ENCODE measurements at places on chromosomes 13 and 19. TPM values are rescaled to one million over a fixed set of nuclear protein-coding genes. Genes with fewer than 3 reads are reported as not detected.
A peak's percentile ranks its signal among the peaks of the same experiment; 100 is the strongest.

The DNASE2 gene
- polyA plus RNA-seq = 10.8 TPM

- H3K4me1 ChIP-seq = no peaks in the 10 kb centered on the region
- H3K27me3 ChIP-seq = no peaks in the 10 kb centered on the region
- no peak for DNase-seq
- H3K4me3 ChIP-seq = no peak overlapping the region
Observed at GRCh38 chr19:53388168-53388567, 6.8 kb upstream of the ZNF765 start.

GRCh38 chr13:30157616-30157993 lies 149.7 kb downstream of the KATNAL1 start:
- no peaks in the 10 kb centered on the region for H3K4me1 ChIP-seq
- no peak overlapping the region for H3K4me3 ChIP-seq
- no peaks in the 10 kb centered on the region for H3K36me3 ChIP-seq

GRCh38 chr13:43981091-43981490 lies 101.4 kb downstream of the LACC1 start:
- no peak for DNase-seq
- no peaks in the 10 kb centered on the region for H3K36me3 ChIP-seq
- H3K4me3 ChIP-seq = no peak overlapping the region

The NPAS1 gene
- polyA plus RNA-seq = 0.44 TPM

- H3K36me3 ChIP-seq = no peaks in the 10 kb centered on the region
- no peaks in the 10 kb centered on the region for H3K4me1 ChIP-seq
- peak overlapping the region; percentile 90 for H3K4me3 ChIP-seq
- peak; percentile 56 for DNase-seq
- no peaks in the 10 kb centered on the region for H3K27me3 ChIP-seq
Observed at GRCh38 chr13:74136084-74136658, 2.0 kb upstream of the KLF12 start.

The FFAR1 gene
- polyA plus RNA-seq = not detected

- no peaks in the 10 kb centered on the region for H3K36me3 ChIP-seq
- no peak overlapping the region for H3K27ac ChIP-seq
- no peak overlapping the region for H3K4me3 ChIP-seq
- H3K4me1 ChIP-seq = no peaks in the 10 kb centered on the region
- no peaks in the 10 kb centered on the region for H3K27me3 ChIP-seq
- no peak for DNase-seq
Observed at GRCh38 chr19:35389192-35389861, 18.5 kb downstream of the GPR42 start.

GRCh38 chr13:23993680-23993985 lies 96.3 kb upstream of the C1QTNF9B start:
- DNase-seq = no peak
- H3K4me3 ChIP-seq = no peak overlapping the region
- H3K36me3 ChIP-seq = no peaks in the 10 kb centered on the region
- peaks cover 10% of the 10 kb centered on the region for H3K4me1 ChIP-seq
- H3K27me3 ChIP-seq = no peaks in the 10 kb centered on the region
- no peak overlapping the region for H3K27ac ChIP-seq

GRCh38 chr19:43318203-43318602 lies 35.3 kb upstream of the CD177 start:
- no peak overlapping the region for H3K27ac ChIP-seq
- H3K4me1 ChIP-seq = no peaks in the 10 kb centered on the region
- H3K27me3 ChIP-seq = no peaks in the 10 kb centered on the region
- H3K36me3 ChIP-seq = no peaks in the 10 kb centered on the region
- no peak for DNase-seq

GRCh38 chr19:10587022-10587838 lies at the start of gene AP1M2:
TSS of gene AP1M2 (minus strand) at chr19:10587312. CDS start at chr19:10587231, 81 bp downstream.
- no peaks in the 10 kb centered on the region for H3K36me3 ChIP-seq
- peak within 1 kb of the TSS; percentile 53 for H3K27ac ChIP-seq
- peak within 1 kb of the TSS; percentile 77 for H3K4me3 ChIP-seq
- peaks cover 5% of the 10 kb centered on the region for H3K27me3 ChIP-seq
- DNase-seq = peak; percentile 83
- no peaks in the 10 kb centered on the region for H3K4me1 ChIP-seq

The CLEC11A gene
- polyA plus RNA-seq = 11.4 TPM

DNA sequence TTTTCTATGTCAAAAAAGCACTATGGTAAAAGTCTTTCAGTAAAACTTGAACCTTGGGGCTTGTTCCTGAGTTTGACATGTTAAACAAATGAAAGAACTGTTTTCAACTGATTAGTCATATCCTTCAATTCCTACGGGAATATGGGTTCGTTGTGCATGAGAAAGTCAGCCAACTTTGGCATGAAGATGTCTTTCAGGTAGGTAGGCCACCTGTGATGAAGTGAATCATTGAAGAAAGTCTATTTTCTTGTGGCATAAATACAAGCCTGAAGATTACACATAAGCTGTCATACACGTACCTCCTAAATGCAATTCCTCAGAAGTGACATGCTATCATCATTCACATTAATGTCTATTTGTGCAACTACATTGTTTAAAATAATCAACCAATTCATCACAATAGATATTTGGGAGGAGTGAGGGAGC lies 513.0 kb downstream of the IRS2 start:
- H3K4me1 ChIP-seq = no peaks in the 10 kb centered on the region
- no peak overlapping the region for H3K4me3 ChIP-seq
- DNase-seq = no peak
- no peaks in the 10 kb centered on the region for H3K27me3 ChIP-seq

- peak overlapping the region; percentile 27 for H3K4me3 ChIP-seq
- no peak overlapping the region for H3K27ac ChIP-seq
- no peak for DNase-seq
- no peaks in the 10 kb centered on the region for H3K36me3 ChIP-seq
Observed at GRCh38 chr19:45340899-45341453, 426 bp downstream of the KLC3 start.

DNA sequence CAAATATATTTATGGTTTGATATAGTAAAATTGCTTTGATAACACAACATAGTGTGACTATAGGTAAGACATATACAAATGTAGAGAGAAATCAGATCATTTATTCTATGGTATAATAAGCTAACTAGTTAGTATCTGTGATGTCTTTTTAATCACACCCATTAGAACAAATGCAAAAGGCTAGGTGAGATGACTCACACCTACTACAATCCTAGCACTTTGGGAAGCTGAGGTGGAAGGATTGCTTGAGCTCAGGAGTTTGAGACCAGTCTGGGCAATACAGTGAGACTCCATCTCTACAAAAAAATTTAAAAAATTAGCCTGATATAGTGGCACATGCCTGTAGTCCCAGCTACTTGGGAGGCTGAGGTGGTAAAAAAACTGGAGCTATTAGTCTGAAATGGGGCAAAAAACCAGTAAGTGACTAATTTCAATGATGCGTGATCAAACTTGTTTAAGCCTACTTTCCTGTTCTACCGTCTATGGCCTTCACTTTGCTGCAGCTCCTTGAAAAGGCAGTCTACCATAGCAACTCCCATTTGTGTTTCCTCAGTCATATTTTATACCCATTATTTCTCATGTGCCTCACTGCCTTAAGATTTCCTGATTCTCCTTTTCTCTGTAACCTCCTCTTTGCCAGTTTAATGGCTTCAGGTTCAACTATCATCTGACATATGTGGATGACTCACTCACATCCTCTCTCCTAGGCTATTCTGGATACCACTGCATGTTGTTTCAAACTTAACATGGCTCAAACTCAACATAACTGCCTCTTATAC lies 12.5 kb downstream of the ALG5 start:
- no peak overlapping the region for H3K4me3 ChIP-seq
- H3K4me1 ChIP-seq = no peaks in the 10 kb centered on the region
- no peak for DNase-seq
- H3K27me3 ChIP-seq = no peaks in the 10 kb centered on the region
- H3K27ac ChIP-seq = no peak overlapping the region

DNA sequence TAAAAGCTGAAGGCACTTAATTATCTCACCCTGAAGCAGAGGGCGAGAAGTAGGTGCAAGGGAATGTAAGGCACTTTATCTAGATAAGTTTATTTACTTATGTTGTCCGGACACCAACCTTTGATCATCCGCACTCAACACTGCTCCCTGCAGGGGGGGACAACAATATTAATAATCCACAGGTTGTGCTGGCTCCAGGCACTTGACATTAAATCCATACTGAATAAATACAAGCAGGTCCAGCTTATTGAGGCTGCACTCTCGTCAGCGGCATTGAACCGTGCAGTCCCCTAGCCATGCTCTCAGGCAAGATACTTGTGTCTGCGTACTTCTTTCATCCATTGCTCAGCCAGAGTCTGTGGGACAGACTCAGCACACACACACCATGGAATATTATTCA lies 374.5 kb upstream of the NBEA start:
- no peak overlapping the region for H3K27ac ChIP-seq
- H3K4me3 ChIP-seq = no peak overlapping the region
- H3K4me1 ChIP-seq = no peaks in the 10 kb centered on the region

GRCh38 chr13:35379663-35380062 lies 96.8 kb downstream of the MAB21L1 start:
- H3K27me3 ChIP-seq = no peaks in the 10 kb centered on the region
- no peak for DNase-seq
- H3K4me1 ChIP-seq = no peaks in the 10 kb centered on the region
- H3K36me3 ChIP-seq = no peaks in the 10 kb centered on the region

GRCh38 chr19:5515737-5516136 lies 52.0 kb downstream of the TINCR start:
- H3K4me1 ChIP-seq = no peaks in the 10 kb centered on the region
- H3K27ac ChIP-seq = no peak overlapping the region
- no peaks in the 10 kb centered on the region for H3K27me3 ChIP-seq
- H3K36me3 ChIP-seq = no peaks in the 10 kb centered on the region
- no peak for DNase-seq

The UGGT2 gene
- 1.6 TPM for polyA plus RNA-seq

DNA sequence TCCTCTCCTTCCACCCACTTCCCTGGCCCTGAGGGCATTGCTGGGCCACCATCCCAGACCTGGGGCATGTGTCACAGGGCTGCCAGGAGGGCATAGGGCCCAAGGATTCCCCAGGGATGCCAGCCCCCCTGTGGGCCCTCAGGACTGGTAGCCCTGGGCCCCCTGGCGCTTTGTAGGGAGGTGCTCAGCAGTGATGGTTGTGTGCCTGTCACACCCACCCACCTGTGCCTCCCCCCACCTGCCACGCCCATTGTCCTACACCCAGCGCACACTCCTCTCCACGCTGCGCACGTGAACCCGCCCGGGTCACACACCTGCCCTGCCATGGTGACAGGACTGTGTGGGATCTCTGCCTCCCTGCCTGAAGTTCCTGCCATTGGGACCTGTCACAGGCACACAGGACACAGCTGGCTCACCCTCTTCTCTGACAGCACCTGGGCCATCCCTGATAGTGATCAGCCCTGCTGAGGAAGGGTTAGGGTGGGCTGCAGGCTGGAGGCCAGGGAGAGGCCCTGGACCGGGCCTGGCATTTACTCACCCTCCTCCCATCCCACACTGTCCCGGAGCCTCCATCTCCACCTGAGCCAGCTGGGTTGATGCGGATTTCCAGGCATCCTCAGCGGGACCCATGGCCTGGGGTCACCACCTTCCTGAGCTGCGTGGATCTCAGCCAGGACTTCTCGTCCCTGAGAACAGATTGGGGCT lies 23.9 kb downstream of the WTIP start:
- no peak for DNase-seq
- H3K4me3 ChIP-seq = no peak overlapping the region
- H3K27me3 ChIP-seq = peaks cover 2% of the 10 kb centered on the region

The ZNF112 gene
- polyA plus RNA-seq = 1.5 TPM

- H3K27ac ChIP-seq = no peak overlapping the region
- DNase-seq = no peak
- H3K4me1 ChIP-seq = no peaks in the 10 kb centered on the region
Observed at GRCh38 chr13:73960474-73960873, 173.7 kb downstream of the KLF12 start.

The TNFSF11 gene
- not detected for polyA plus RNA-seq

DNA sequence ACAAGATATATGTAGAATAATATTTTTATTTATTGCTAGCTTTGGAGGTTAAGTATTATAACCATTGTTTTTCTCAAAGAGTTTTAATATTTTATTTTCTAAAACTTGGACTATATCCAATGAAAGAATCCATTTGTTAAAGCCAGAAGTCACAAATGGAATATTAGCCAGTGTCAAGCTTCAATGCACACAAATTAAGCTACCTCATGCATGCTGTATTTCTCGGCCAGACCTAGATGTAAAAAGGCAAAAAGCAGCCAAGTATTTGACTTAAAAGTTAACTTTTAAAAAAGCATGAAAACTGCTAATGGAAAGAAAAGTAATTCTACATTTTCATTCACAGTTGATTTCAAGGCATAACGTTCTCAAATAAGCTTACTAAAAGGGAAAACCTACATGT lies 160.0 kb upstream of the ATXN8OS start:
- H3K36me3 ChIP-seq = no peaks in the 10 kb centered on the region
- H3K27ac ChIP-seq = no peak overlapping the region
- H3K4me1 ChIP-seq = no peaks in the 10 kb centered on the region
- no peak overlapping the region for H3K4me3 ChIP-seq

DNA sequence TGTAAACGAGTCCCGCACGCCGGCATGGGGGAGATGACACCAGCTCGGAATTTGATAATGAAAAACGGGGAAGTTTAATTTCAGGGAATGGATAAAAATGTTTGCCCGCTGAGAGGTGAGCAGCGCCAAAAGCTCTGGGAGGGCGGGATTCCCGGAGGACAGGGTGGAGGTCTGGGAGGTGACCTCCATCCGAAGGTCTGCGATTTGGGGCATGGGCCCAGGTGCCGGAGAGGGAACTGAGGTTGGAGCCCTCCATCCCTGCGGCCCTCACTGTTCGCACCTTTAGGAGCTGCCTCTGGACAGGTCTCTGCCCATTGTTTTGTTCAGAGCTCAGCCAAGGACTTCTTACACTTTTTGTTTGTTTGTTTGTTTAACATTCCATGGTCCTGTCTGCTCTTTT lies 129.8 kb downstream of the URI1 start:
- DNase-seq = no peak
- no peaks in the 10 kb centered on the region for H3K27me3 ChIP-seq
- H3K4me1 ChIP-seq = no peaks in the 10 kb centered on the region

DNA sequence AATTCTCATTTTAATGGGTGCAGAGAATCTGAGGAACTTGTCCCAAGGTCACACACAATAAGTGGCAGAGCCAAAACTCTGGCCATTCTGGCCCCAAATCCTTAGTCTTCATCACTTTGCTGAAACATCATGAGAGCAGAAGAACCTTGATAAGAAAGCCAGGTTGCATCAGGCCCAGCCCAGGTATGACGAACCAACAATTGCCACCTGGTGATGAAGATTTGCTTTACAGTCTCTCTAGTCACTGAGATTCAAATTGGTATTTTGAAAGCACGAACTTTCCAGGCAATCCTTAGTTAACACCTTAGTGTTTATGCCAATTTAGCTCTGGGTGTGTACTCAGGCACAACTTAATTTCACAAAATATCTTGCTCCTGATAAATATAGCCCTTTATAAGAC lies 502.7 kb upstream of the HTR2A start:
- no peak for DNase-seq
- H3K4me1 ChIP-seq = no peaks in the 10 kb centered on the region
- no peaks in the 10 kb centered on the region for H3K36me3 ChIP-seq
- H3K27ac ChIP-seq = no peak overlapping the region

GRCh38 chr19:20103091-20103740 lies 25.4 kb downstream of the ZNF90 start:
- H3K27ac ChIP-seq = no peak overlapping the region
- no peak for DNase-seq
- H3K4me3 ChIP-seq = no peak overlapping the region
- H3K27me3 ChIP-seq = no peaks in the 10 kb centered on the region
- peaks cover 24% of the 10 kb centered on the region for H3K36me3 ChIP-seq
- no peaks in the 10 kb centered on the region for H3K4me1 ChIP-seq

- no peak for DNase-seq
- no peak overlapping the region for H3K27ac ChIP-seq
- no peaks in the 10 kb centered on the region for H3K4me1 ChIP-seq
- no peaks in the 10 kb centered on the region for H3K27me3 ChIP-seq
Observed at GRCh38 chr13:46908501-46908900, 11.6 kb upstream of the HTR2A start.
